ENCODE measurements at places on chromosomes 6 and 20.

DNA sequence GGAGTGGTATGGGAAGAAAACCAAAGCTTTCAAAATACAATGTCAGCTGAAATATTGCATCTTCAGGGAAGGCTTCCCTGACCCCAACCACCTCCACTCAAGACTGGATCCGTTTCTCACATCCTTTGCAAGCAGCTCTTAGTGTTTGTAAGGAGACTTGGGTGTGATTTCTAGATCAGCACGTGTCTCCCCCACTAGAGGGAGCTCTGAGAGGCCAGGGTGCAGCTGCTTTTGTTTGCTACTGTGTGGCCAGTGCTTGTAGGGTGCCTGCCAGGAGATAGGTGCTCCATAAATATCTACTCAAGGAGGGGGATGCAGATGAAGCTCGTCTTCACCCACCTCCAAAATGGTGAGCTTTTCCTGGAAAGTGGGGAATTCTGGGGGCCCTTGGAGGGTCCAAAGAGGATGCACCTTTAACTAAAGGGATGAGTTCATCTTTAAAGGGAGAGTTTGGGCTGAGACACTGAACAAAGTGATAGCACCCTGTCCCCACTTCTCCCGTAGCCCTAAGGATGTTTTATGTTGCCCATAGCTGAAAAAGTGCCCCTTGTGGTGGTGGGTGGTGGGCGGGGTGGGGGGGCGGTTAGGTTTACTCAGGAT, 52.6 kb upstream of the MAFB start:
- no peak for DNase-seq

- no peak for DNase-seq
Observed at GRCh38 chr6:156699017-156699421, 78.2 kb upstream of the ARID1B start.

GRCh38 chr20:43666376-43667328, at the start of gene MYBL2:
MYBL2 (plus strand) TSS chr20:43667114; CDS start chr20:43667284, 170 bp downstream.
- DNase-seq: no peak

DNA sequence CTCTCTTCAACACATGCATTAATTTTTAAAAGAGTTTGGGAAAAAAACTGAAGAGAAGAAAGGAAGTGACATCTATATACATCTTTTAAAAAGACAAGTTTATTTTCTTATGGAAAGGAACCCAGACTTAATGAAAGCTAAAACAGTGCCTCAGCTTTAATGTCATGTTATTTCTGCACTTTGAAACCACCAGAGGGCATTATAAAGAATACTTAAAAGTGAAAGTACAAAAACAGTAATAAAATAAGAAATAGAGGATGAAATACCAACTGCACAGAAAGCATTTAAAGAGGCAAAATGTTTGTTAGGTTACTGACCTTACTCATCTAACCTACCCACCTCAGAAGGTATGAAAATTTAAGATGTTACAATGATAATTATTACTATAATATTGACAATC, 98.8 kb downstream of the HUS1B start:
- DNase-seq: no peak

- no peak for DNase-seq
Observed at GRCh38 chr6:122714059-122714458, 65.5 kb upstream of the FABP7 start.

- no peak for DNase-seq
Observed at GRCh38 chr6:1406306-1407072, 17.1 kb downstream of the FOXF2 start.

DNA sequence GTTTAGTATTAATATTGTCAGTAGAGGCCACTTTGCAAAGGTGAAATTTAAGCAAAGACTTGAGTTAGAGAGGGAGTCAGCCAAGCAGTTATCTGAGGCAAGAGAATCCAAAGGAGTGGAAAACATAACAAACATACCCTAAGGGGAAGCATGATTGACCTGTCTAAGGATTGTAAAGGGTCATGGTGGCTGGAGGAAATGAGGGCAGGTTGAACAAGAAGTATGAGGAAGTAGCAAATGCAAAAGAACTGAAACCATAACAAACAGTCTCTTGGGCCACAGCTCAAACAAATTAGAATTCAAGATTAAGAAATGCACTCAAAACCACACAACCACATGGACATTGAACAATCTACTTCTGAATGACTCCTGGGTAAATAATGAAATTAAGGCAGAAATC, 103.2 kb downstream of the FBXO5 start:
- DNase-seq: no peak
